GM20000 (cell line): ENCODE measurements at places on chromosomes 11 and 22.

GRCh38 chr11:111966678-111967077, 29.5 kb downstream of the DIXDC1 start:
- DNase-seq = no peak

DNA sequence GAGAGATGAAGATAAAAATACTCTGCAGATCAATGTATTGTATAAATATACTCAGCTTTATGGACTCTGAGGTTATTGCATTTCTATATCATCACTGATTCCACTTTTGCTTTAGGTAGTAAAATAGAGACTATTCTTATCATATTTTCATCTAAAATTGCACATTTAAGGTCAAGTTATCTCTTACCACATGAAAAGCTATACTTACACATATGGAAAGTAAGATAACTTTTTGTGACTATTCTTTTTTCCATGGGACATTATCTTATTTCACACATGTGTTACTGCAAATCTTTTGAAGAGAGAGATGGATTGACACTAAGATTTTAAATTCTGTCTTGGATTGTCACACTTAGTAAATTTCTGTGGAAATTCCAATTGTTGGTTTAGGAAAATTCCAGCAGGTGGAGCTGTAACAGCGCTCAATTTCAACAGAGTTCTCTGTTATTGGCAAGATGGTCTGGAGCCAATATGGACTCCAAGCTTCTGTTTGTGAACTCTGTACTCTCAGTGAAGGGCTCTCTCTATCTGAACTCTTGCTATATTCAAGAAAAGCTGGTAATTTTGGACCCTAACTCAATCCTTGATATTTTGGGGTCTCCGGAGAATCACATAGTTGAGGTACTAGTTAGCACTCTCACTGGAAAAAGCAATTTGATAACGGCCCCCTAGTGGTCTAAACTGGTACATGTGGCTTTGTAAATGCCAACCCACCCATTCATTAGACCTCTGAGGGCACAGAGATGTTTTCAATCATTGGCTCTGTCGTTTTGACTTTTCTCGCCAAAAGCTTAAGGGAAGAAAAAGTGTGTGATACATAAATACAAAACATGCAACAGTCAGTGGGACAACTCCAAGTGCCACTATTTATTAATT, 429.7 kb downstream of the ETS1 start:
- peak; percentile 55 for DNase-seq

DNA sequence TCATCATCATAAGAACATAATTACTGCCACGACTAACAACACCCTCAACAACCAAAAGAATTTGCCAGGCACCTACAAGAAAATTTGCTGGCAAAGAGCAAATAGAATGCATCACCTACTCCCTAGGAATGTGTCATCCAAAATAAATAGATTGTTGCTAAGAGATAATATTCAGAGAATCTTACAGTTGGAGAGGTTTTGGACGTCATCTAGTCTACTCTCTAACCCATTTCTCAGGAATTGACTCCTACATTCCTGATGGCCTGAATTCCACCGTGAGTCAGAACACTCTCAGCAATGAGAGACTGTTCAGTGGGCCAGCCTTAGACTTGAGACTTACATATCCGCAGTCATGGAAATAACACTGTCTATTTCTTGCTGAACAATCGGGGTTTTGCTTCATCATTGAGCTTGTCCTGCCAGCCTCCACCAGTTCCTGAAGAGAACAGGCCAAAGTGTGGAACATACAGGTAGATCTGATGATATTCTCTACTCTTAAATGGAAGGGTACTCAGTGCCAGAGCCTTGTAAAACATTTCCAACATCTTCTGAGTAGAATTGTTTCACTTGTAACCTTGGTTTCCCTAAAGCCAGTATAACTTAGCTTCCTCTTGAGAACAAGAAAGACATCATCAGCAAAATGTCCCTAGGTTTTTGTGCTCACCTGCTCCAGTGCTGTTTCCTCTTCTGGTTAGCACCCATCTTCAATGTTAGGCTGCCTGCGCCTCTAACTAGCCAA, 8.3 kb downstream of the KIRREL3 start:
- no peak for DNase-seq

- DNase-seq = no peak
These were observed 4.4 kb downstream of the SCARF2 start for GRCh38 chr22:20433191-20433590.

DNA sequence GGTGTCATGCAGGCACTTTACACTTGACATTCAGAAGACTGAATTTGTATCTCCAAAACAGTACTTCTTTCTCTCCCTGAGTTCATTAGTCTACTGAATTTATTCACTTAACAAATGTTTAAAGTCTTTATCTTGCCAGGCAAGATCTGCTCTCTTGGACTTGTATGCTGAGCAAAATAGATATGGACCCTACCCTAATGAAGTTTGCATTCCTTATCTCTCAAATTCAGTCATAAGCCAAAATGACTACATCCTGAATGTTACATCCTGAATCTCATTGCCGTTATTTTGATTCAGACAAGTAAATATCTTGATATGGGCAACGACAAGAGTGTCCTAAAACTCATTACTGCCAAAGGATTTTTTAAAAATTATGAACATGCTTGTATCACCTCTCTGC, 29.7 kb downstream of the FAR1 start:
- no peak for DNase-seq

- no peak for DNase-seq
These were observed 16.4 kb downstream of the IL17REL start for GRCh38 chr22:49996119-49996517.

- no peak for DNase-seq
These were observed 1.9 kb downstream of the ELMOD1 start for GRCh38 chr11:107592813-107593212.

- DNase-seq = no peak
These were observed 181.8 kb downstream of the BARX2 start for GRCh38 chr11:129557421-129557820.

GRCh38 chr22:29307596-29308147, 1.2 kb downstream of the GAS2L1 start:
- DNase-seq = peak; percentile 48

- peak; percentile 48 for DNase-seq
These were observed 46.4 kb downstream of the QSER1 start for GRCh38 chr11:32939046-32939445.

DNA sequence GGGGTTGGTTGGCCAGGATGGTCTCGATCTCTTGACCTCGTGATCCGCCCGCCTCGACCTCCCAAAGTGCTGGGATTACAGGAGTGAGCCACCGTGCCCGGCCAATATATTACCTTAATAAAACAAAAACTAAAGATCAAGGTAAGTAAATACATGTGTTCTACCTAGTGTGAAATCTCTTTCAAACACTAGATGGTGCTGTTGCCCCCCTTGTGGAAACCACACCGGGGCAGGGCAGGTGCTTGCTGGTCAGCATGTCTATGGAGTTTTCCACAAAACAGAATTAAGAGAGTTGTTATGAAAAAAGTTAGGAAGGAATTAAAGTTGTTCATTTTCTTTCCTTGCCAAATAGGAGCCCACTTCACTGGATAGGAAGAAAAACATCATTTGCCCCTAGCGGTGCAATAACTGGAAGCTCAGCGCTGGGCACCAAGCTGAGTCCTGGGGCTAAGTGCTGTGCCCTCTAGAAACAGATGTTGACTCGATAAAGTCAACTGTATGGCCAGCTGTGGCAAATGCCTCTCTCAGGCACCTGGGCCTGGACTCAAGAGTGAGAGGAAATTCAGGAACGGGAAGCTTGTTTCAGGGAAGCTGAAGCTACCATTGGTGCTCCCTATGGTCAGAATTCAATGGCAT, 6.3 kb upstream of the KCNJ5 start:
- peak; percentile 79 for DNase-seq

- peak; percentile 57 for DNase-seq
These were observed 3.2 kb upstream of the GAB2 start for GRCh38 chr11:78420796-78421209.

- no peak for DNase-seq
These were observed 154.2 kb upstream of the TTC12 start for GRCh38 chr11:113159988-113160807.

- no peak for DNase-seq
These were observed 442 bp downstream of the COPB1 start for GRCh38 chr11:14499178-14499559.

DNA sequence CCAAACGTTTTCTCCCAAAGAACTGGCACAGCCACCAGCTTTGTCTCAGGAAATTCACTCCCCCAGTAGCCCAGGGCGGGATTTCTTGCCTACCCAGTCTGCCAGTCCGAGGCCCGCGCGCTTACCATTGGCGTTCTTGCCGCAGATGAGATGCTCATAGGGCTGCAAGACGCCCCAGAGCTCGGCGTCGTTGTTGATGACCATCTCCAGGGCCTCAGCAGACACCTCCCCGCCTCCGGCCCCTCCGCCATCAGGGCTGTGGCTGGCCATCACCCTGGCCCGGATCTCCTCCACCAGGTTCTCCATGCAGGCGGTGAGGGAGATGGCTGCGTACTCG, 1.3 kb downstream of the ABTB2 start:
- no peak for DNase-seq

GRCh38 chr11:125773516-125773915, 5.1 kb downstream of the PATE2 start:
- DNase-seq = no peak

DNA sequence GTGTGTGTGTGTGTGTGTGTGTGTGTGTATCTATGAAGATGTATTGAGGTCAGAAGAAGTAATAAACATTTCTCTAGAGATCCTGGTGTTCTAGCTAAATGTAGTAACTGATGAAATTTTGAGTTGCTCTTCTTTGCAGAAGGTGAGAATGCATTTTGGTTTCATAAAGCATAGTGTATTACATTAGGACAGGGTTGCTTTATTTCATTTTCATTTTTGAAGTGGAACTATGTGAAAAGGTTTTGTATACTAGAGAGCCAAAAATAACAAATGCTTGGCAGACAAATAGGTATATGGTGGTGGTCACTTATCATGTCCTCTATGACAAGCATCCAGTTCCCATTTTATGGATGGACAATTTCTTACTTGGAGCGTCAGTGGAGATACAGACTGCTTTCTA, 99.0 kb downstream of the CASP12 start:
- peak; percentile 22 for DNase-seq

DNA sequence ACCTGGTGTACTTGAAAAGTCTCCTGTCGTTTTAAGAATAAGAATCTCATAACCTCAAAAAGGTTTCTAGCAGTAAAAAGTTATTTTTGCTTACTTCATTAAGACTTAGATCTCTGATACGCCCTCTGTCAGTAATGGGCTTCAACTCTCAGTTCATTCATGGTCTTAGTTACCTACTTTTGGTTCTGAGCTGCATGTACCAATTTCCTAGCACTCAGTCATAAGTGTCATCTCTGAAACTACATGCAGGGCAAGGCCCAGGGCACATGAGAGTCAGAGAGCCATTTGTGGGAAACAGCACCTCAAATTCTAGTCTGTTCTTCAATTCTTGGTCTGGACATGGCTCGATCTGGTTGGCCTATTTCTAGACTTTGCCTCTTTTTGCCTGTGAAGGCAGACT, 838.4 kb downstream of the FAM181B start:
- no peak for DNase-seq

DNA sequence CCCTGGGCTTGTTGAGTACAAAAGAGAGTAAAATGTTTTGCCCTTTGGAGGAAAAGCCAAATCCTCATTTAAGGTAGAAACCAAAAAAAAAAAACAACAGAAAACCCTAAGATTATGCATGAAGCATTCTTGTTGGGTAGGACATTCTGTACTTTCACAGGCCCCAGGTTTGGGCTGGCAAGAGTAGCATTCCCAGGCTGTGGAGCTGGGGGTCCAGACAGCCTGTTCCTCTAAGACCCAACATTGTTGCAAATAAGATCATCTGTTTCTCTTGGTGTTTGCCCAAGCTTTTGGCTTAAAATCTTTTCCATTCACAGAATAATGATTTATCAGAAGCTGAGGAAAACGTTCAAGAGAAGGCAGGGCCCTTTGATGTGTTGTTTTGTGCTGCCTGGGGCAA, 123.8 kb downstream of the MICAL2 start:
- no peak for DNase-seq

GRCh38 chr11:131841925-131842635, 471.7 kb downstream of the NTM start:
- DNase-seq = no peak

GRCh38 chr11:104776501-104777170, 121.6 kb downstream of the CASP12 start:
- DNase-seq = no peak

GRCh38 chr11:114258696-114259095, 37.5 kb upstream of the NNMT start:
- DNase-seq = no peak

DNA sequence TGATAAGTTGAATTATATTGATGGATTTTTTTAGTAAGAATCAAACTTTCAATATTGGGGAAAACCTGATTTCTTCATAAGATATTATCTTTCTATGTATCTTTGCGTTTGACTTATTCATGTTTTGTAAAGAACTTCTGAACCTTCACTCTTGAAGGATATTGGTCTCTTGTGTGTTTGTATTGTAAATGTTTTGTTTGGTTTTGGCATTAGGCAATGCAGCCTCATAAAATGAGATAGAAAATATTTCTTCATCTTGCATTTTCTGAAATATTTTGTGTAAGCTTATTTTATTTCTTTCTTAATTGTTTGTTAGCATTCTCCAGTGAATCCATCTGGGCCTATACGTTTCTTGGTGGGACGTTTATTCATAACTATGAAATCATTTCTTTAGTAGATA, 271.9 kb downstream of the RAB38 start:
- DNase-seq = no peak

GRCh38 chr11:59802639-59803176, 7.9 kb downstream of the MRPL16 start:
- DNase-seq = peak; percentile 50

DNA sequence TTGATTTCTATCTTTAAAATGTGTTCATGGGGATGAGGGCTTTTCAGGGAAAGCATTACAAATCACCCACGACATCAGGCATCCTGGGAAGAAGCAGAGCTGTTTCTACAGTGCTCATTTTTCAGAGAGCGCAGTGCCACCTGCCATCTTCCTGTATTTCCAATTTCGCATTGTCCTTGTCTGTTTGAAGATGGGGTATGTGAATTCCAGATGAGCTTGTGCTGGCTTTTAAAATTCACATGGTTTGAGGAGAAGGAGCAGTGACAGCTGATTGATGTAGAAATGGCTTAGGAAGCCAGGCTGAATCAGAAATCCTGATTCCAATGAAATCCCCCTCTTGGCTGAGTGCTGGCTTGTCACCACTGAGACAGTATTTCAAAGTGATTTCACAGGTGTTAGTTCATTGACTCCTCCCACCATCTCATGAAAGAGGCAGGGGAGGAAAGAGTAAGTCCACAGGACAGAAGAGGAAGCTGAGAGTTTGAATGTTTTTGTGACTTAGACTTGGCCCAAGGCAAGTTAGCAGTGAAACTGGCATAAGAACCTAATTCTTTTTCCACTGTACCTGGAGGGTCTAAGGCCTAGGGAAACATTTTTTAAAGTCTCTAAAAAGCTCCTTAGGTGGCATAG, 344.6 kb upstream of the C11orf87 start:
- DNase-seq = no peak
